Activated CD4-positive, alpha-beta T cell treated with anti-CD3 and anti-CD28 coated beads, Interleukin-10, Interleukin-2, amounts not matched to agents 100 ng/mL and 50 ng/mL, durations not matched to agents 16 hours and 8 hours (primary cell): ENCODE measurements at places on chromosomes 12 and 14.

DNA sequence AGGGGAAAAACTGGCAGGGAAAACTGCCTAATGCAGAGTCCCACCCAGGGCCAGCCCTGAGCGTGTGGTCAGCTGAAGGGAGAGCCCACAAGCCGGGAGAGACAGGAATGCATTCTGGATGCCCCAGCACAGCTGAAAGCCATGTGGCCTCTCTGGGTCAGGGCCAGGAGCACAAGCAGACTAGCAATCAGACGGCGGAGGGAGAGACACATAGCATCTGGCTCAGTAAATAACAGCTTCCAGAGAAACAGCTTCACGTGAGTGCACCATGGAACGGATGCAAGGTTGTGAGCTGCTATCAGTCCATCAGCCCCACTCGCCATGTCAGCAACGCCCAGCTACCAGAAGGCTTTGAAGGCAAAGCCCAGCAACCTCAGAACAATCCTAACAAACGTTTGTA lies 28.2 kb upstream of the TMEM106C start:
- no peak for DNase-seq

- peak; percentile 78 for DNase-seq
These were observed 3.3 kb upstream of the CIPC start for GRCh38 chr14:77094672-77095284.

DNA sequence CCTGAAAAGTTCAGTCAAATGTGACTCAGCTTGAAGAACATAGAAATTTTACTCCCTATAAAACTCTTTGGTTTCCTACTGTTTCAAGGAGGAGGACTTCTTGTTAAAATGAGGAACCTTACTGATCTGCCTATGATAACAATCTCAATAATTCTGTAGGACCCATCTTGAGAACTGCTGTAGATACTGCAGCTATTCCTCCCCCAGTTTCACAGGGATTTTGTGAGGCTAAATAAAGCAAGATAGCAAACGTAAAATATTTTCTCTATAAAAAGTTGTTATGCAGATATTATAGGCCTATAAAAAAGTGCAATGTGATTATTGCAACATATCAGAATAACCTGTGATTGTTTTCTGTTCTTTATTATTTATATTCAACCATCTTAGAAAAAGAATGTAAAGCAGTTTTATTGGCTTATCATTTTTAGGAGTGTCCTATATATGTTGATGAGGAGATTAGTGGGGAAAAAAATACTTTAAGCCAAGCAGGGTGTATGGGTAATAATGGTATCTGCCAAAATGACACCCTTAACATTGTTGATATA lies 12.1 kb downstream of the CLEC14A start:
- DNase-seq = no peak

GRCh38 chr12:132546647-132547046 lies 56.7 kb downstream of the FBRSL1 start:
- DNase-seq = no peak

DNA sequence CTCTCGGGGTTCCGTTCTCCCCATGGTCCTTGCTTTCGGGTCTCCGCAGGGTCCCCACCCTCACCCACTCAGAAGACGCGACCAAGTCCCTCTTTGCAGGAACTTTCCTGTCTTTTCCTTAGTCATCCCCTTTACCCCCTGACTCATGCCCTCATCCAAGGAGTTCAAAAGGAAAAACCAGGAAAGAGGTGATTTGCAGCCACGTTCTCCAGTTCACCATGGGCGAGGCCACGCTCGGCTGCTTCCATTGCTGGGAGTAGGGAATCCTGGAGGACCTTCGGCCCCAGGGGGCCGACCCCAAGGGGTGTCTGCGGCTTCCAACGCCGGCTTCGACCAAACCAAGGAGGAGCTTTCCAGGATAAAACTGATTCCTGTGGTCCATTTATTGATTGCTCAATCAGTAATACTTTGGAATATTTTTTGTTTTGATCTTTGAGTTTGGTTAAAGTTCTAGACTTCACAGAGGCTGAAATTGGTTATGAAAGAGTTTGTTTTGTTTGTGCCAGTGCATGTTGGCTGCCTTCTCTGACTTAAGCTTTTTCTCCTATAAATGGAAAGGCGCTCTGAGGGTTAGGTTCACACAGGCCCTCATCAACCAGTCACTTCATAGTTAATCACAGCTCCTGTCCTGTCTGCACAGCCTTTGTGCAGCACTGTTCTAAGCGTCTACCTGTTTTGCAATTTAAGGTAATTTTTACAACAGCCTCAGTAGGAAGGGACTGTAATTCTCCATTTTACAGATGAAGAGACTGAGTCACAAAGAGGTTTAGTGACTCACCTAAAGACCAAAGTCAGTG lies 827 bp downstream of the ALDH2 start:
- DNase-seq = no peak

DNA sequence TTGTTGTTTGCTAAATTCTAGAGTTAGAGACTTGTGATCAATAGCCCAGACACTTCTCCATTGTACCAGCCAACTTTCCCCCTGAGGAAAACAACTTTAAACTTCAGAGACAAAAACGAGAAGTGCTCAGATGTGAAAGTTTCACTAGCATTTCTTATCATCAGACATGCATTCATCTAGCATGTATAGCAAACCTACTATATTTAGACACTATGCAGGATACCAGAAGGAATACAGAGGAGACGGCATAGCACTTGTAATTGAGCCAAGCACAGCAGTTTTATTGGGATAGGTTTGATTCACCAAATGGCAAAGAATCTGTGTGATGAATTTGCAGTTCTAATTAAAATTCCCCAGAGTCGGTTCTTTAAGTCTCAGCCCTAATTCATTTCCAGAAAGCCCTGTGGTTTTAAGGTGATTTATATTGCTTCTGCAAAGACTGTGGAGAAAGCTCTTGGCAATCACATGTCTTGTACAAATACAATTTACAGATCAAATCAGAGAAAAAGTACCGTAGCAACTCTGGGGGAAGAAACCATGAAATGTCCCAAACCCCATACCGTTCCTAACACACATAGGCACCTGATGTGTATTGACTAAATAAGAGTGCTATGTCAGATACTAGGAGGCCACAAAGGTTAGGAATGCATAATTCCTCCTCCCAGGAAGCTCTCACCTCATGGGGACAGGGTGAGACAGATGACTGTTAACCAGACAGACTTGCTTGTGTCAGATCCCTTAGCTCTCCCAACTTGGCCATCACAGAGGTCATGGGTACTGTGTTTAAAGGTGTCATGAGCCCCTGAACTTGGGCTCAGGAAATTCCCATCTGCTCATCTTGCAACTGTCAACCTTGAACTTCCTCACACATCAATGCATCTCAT lies 69.6 kb upstream of the KRAS start:
- DNase-seq = peak; percentile 71

DNA sequence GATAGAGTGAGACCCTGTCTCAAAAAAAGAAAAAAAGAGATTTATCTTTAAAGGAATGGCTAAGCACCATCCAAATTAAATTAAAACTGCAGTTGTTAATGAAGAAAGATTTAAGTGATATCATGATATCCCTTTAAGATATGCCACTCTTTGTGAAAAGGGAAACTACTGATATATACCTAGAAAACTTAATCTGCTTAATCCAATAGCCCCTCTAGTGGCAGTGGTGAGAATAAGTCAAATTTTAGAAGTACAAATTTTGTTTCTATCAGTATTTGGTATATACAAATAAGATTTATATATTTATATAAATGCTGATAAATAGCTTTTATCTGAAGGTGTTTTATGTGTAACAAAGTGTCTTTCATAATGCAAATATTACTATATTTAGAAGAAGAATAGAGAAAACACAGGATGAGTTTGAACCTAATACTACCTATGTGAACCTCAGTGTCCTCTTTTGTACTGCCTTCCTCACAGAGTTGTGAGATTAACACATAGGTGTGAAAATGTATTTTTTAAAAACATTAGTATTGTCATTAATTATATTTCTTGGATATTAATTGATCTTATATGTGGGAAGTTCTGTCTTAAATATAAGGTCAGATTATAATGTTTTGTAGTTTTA lies 51.4 kb upstream of the GARIN2 start:
- DNase-seq = no peak

DNA sequence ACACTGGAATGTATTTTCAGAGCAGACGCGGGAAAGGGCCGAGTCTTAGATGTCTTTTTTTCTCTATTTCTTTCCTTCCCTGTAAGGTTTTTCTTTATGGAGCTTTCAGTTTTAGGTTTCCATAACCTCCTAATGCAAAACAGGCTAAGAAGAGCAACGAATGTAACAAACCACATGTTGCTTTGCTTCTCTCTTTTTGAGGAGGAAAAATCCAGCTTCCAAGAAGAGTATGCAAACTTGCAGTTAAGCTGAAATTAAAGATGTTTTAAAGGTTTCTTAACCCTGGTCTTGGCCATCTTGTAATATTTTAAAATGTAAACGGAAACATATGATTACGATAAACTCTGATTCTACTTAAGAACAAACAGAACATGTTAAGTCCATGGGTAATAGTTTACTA lies 86.9 kb downstream of the PRICKLE1 start:
- no peak for DNase-seq

DNA sequence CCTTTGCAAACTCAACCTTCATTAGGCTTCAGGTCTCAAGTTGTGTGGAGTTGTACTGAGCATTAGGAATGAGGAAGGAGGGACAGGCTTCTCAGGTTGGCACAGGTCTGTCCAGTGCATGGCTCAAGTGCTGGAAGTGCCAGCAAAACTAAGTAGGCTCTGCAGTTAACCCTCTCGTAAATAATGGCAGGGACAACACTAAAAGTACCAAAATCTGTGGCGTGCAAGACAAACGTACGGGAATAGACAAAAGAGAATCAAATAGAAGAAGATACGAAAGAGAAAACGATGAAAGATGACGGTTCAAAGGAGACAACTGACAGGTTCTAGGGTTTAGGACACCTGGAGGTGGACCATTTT lies 612 bp downstream of the TRAPPC6B start:
- no peak for DNase-seq

DNA sequence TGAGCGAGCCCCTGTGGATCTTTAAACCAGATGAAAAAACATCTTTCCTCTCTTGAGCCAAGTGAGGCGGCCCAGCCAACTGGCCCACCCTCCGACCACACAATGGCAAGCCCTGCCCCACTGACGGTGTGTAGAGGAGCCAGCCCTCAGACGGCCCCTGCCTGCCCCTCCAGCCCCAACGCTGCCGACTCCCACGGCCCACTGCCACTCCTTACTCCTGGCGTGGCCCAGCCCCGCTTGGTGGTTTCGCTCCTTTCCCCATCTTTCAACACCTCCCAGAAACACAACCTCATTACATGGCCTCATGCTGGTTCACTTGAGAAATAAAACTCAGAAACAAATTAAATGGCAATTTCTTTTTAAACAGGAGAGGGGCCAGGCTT lies 80.6 kb upstream of the DICER1 start:
- DNase-seq = no peak

DNA sequence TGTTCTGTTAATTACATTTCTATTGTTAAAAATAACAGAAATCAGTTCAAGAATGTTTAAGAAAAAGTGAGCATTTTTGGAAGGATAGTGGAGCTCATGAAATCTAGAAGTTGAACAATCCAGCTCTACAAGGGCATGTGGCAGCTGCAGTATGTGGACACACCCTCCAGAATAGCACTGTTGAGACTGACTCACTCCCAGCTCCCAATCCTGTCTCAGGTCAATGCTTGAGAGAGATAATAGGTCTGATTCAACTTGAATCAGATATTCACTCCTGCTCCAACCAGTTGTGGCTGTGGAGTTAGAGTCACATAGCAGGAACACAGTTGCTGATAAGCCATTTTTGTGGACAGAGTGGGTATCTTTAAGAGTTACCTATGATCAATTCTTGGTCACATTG lies 113.0 kb upstream of the NTF3 start:
- no peak for DNase-seq
